Left lung (tissue), 14 donors: ENCODE measurements at places on chromosomes 13 and 19.

DNA sequence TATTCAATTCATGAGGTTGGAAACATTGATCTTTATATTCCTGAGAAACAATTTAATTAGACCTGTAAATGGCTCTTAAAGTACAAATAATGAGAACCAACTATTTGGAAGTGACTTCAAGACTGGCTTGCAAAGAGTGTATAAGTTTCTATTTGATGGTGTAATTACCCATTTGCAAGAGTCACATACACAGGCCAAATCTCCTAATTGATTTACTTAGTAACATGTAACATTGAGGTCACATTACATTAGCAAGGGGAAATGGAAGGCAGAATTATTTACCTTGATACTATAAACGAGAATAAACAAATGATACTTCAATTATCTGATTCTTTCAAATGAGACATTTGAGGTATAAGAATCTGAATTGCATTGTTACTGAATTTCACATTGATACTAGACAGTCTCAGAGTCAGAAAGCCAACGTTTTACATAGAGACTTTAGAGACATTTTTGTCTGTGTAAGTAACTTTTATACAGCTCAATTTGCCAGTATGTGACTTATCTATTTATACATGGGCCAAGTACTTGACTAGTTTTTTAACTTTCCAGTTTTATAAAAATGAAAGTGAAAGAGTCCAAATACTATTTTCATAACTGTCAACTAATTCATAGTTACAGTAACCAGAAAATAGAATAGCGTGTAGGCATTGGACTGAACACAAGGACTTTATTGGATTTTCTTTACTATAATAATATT is 95.6 kb upstream of the RFC3 start:
- no peak for DNase-seq

GRCh38 chr19:36528921-36529518 is 949 bp upstream of the ZNF260 start:
- DNase-seq, result no peak

DNA sequence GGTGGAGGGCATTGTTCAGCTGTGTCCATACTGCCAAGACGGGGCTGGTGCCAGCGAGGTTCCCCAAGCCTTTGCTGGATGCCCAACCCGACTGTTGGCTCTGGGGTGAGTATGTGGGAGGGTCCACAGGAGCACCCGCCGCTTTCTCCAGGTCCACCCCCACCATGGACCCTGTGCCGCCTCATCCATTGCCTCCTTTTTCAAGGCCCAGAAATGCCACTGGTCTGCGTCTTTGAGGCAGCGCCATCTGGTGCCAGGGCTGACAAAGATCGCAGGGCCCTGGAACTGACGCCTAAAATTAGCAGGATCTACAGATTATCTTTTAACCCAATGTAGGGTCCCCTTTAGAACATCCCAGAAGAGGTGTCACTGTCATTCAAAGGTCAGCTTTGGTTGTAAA is 34.6 kb downstream of the NFIX start:
- DNase-seq, result no peak

GRCh38 chr13:90281709-90282108 is 1065.8 kb upstream of the MIR17HG start:
- no peak for DNase-seq

DNA sequence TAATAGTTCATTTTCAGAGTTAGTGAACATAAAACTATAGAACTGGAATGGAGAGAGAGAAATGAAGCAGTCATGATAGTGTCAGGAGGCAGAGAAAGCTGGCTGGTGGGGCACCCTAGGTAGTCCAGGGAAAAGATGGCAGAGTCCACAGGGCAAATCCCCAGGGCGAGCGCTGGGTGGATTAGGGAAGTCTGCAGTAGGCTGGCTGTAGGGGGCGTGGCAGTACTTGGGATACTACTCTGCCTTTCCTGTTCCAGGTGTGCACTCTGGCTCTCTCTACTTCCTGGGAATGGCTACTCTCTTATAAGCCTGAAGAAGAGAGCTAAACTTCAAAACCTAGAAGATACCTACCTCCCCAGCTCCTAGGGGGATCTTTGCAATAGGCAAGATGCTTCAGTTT is 232.9 kb upstream of the SLC10A2 start:
- DNase-seq, result no peak
